Heart right ventricle (tissue), 16 donors: ENCODE measurements at places on chromosomes 7 and 10.

- peak; percentile 54 for DNase-seq
Measured at GRCh38 chr7:151744656-151745638, 132.0 kb downstream of the PRKAG2 start.

- DNase-seq = no peak
Measured at GRCh38 chr10:4648999-4649398, 177.0 kb upstream of the AKR1E2 start.

GRCh38 chr10:98456686-98457482 lies 10.1 kb upstream of the HPS1 start:
- no peak for DNase-seq

GRCh38 chr10:86079088-86079487 lies 287.5 kb downstream of the GRID1 start:
- DNase-seq = no peak

GRCh38 chr10:133441780-133442179 lies 12.0 kb upstream of the SCART1 start:
- DNase-seq = no peak

GRCh38 chr10:6537770-6538169 lies 42.3 kb downstream of the PRKCQ start:
- peak; percentile 25 for DNase-seq

DNA sequence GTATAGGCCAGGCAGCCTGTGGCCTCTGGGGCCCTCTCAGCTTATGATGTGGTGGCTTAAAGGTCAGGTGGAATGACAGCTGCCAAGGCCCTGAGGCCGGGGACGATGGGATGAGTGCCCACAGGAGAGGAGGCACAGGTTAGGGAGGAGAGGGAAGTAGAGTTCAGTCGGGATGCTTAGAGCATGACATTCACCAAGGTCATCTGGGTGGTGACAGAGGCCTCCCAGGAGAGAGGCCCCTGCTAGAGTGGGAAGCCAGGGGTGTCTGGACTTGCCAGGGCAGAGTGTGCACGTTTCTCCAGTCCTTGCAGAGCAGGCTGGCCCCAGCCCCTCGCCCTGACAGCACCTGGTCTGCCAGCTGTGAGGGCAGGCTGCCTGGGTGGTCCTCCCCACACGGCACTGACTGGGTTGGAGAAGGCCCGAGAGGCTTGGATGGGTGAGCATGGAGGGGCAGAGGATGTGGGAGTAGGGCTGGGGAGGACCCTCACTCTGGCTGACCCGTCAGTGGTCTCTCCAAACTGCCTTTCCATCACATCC lies 1.5 kb downstream of the CALHM1 start:
- DNase-seq = no peak

- no peak for DNase-seq
Measured at GRCh38 chr10:120204877-120205276, 252.2 kb upstream of the PLPP4 start.

DNA sequence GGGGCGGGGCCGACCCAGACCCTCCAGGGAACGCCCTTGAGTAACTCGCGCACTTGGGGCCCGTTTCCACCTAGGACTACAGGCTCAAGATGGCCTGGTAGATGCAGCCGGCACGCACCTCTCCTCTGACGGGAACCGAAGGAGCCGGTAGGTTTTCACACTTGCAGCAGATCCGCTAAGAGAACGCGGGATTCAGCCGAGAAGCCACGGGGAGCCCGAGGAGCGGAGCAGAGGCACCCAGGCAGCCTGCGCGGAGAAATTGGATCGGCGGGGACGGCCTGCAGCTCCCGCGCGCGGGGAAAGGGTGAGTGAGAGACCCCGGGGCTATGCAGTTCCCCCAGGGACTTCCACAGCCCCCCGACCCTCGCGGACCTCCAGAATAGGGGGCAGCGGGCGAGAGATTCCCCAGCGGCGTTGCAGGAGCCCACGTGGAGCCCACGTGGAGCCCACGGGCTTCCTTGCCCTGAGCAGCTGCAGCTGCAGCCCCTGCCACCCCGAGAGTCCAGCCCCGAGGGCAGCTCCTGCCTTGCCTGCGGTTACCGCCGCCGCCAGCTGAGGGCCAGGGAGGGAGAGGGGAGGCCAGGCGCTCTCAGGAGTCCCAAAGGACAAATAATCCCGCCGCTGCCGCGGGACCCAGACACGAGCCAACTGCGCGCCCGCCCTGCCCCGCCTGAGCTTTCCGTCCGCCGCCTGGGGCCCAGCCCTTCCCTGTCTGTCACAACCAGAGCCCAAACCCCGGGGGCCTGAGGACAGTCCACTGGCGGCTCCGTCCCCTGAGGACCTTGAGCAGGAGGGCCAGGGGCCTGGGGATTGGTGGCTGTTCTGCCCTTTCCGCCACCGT lies 13.1 kb downstream of the IFT22 start:
- no peak for DNase-seq

GRCh38 chr7:133391206-133391605 lies 138.3 kb downstream of the EXOC4 start:
- no peak for DNase-seq

DNA sequence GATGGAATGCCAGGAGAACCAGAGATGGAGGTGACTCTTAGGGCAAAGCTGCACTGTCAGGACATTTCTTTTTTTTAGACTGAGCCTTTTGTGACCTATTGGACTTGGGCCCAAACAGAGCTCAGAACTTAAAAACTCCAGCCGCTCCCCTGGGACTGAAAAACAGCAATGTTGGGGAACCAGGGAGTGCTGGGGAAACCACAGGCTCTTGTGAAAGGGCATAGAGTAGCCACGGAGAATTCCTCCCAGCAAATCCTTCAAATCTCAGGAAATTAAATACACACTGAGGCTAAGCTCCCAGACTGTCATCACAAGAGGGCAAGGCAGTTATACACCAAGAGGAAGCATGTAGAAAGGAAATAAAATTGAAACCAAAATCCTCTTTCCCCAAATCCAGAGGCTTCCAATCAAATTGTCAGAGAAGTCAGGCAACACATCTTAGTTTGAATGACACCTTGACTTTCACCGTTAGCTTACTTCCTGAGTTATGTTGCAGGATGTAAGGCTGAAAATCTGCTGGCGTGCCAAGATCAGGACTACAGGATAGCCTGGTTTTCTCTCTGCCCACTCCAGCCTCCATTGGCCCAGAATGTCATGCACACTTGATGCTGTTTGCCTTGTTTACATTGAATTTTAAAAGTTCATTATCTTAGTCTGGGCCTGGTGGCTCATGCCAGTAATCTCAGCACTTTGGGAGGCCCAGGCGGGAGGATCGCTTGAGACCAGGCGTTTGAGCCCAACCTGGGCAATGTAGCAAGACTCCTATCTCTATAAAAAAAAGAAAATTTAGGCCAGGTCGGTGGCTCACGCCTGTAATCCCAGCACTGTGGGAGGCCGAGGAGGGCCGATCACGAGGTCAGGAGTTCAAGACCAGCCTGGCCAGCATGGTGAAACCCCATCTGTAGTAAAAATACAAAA lies 2.6 kb upstream of the RFC2 start:
- peak; percentile 54 for DNase-seq

- no peak for DNase-seq
Measured at GRCh38 chr7:130662426-130662825, 6.1 kb downstream of the COPG2 start.

DNA sequence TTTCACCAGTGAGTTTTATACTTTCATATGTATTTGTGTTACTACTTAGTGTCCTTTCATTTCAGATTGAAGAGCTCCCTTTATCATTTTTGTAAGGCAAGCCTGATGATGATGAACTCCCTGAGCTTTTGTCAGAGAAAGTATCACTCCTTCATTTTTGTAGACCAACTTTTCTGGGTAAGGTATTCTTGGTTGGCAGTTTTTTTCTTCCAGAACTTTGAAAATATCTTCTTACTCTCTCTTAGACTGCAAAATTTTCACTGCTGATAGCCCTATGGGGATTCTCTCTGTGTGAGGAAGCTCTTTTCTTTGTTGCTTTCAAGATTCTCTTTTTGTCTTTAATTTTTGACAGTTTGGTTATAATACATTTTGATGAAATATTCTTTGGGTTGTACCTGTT lies 35.7 kb downstream of the CCDC7 start:
- DNase-seq = no peak

- no peak for DNase-seq
Measured at GRCh38 chr7:90239050-90239449, 5.9 kb upstream of the CFAP69 start.

DNA sequence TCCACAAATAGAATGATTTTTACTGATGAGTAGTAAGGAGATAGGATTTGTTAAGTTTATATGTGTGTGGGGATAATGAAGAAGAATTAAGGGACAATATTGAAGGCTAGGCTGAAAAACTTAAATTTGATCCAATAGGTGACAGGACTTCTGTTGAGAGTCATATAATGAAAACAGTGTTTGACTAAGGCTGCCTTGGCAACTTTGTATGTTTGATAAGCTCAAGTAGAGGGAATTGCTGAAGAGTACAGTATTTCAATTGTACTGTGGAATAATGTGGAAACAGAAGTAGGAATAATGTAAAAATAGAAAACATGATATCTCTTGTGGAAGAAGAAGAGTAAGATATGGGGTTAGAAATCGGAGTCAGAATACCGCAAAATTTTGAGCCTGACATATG lies 10.5 kb downstream of the R3HCC1L start:
- no peak for DNase-seq

DNA sequence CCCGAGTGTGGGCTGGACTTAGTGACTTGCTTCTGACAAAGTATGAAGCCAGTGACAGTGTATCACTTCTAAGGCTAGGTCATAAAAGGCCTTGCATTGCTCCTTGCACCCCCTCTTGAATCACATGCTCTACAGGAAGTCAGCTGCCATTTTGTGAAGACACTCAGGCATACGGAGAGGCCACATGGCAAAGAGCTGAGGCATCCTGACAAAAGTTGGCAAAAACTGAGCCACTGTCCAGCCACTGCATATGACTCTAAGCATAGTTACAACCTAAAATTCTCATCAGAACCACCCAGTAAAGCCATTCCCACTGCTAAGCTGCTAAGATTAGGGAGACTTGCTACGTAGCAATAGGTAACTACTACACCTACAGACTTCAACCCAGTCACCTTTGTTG lies 18.6 kb downstream of the COBL start:
- DNase-seq = no peak

DNA sequence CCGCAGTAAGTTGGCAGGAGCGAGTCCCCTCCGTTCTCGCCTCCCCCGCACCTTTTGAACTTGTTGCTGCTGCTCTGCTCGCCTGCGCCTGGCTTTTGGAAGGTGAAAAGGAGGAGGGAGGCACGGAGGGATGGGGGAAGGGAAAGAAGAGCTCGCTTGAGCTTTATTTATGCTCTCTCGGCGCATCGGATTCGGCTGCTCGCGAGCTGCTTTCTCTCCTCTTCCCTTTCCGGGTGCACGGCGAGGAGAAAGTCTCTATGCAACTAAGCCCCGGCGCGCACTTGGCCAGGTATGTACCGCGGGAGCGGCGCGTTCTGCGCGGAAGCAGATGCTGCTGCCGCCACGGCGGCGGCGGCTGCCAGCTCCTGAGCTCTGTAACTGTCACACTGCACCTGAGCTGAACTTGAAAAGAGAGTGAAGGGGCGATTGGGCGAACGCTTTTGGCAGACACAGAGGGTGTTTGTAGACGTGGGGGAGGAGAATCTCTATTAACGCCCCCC lies 551 bp downstream of the KCND2 start:
- DNase-seq = no peak

GRCh38 chr7:100532165-100533022 lies 6.6 kb upstream of the AGFG2 start:
- no peak for DNase-seq

DNA sequence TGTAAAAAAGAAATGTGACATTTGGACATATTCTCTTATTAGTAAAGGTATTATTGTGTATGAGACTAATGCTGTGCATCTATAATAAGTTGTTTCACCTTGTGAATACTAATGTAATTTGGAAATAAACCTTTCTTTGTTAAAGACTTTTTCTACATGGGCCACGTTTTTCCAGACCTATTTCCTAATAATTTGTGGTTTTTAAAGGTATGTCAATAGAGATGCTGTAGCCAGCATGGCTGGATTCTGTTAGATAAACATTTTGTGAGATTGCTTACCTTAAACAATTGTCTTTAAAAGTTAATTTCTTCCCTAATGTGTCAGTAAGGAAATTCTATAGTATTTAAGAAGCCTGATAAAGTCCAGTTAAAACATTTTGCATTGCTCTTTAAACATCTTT lies 56.0 kb downstream of the KAT6B start:
- DNase-seq = no peak
